CD8-positive, alpha-beta memory T cell (primary cell): ENCODE measurements at places on chromosomes 1 and 21. TPM values are rescaled to one million over a fixed set of nuclear protein-coding genes. Genes with fewer than 3 reads are reported as not detected.

OR2L13 gene
- total RNA-seq, result not detected

VCAM1 gene
- 3.5 TPM for total RNA-seq

CLCA4 gene
- total RNA-seq, result not detected

DNA sequence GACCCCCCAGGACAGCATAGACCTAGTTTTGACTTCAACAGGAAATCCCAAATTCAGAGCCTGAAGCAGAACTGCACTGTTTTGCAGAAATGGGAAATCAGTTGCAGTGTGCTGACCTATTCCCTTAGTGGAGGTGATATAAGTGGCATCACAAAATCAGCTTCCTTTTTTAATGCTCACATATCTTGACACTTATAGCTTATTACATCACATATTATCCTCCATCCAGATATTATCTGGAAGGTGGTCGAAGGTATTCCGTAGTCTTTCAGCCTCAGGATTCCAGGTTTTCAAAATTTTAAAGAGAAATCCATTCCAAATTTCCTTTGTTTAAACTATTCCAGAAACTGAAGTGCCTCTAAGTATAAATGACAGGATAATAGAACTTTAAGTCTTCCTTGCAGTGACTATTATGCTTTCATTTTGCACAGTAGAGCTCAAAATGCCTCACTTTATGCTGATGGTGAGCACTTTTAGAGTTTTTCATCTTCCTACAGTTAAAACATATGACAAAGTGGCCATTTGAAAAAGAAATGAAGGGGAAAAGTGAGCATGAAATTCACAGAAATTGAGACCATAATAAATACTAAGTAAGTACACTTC lies 106.4 kb upstream of the DPYD start:
- no peaks in the 10 kb centered on the region for H3K27me3 ChIP-seq
- no peak overlapping the region for H3K27ac ChIP-seq
- no peaks in the 10 kb centered on the region for H3K36me3 ChIP-seq
- no peak for DNase-seq

DNA sequence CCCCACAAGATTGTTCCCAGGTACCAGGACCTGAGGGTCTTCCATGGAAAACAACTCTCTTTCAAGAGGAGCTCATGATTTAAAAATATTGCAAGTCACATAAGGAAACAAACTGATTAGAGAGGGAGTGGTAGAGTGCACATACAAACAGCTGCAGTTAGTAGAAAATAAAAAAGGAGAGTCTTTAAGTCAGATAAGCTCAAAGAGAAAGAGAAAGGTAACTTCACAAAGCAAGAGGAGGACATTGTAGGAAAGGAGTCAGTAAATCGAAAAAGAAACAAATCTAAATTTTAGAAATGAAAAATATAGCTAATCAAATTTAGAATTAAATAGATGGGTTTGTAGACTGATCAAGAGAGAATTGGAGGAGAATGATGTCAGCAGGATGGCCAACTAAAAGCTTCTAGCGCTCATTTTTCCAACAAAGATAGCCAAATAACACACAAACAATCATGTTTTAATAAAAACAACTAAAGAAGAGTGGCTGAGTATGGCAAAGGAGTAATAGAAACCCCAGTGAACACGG lies 86.1 kb upstream of the CD53 start:
- peak overlapping the region; percentile 35 for H3K4me3 ChIP-seq
- H3K27me3 ChIP-seq, result no peaks in the 10 kb centered on the region
- H3K27ac ChIP-seq, result no peak overlapping the region
- DNase-seq, result no peak
- no peaks in the 10 kb centered on the region for H3K36me3 ChIP-seq

DNA sequence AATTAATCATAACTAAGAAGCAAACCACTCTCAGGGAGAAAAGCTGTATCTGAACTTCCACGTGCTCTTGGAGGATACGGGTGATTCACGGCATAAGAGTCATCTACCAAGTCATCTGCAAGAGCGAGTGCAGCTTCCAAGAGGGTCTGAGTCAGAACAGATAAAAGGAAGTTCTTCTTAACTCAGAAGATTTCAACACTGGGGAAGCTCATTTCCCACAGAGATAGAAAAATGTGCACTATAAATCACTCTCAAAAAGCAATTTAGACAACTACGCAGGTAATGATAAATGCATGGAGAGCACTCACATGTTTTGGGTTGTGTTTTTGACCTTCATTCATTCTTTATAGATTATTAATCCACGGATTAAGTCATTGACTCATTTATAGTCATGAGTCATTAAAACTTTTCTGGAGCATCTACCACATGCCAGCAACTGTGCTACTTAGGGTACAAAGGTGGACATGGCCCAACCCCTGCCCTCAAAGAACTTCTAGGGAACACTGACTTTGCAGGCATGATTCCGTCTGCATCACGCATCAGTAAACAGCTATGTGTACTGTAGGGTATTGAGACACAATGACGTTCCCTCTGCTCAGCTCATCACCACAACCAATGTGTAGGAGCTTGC lies 20.8 kb downstream of the KCNJ15 start:
- H3K4me1 ChIP-seq, result no peaks in the 10 kb centered on the region
- no peaks in the 10 kb centered on the region for H3K27me3 ChIP-seq
- no peaks in the 10 kb centered on the region for H3K36me3 ChIP-seq
- no peak for DNase-seq
- no peak overlapping the region for H3K4me3 ChIP-seq

DNA sequence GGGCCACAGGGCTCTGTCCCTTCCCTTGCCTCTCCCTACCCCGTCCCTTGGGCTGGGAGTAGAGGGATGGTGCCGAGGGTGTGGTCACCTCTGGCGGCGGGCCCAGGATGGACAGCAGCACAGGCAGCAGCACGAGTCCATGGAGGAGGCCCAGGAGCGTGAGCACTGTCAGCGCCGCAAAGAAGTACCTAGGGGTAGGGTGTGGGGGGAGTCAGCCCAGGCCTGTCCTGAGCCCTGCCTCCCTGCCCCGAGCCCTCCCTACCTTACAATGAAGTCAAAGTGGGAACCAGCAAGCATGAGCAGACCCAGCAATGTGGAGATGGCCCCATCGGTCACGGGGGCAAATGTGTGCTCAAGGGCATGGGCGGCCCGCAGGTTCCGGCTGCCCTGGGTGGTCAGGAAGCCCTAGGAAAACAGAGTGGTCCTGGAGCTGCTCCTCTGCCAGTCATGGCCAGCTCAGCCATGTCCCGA lies 14.7 kb downstream of the BTBD19 start:
- H3K4me3 ChIP-seq, result no peak overlapping the region
- no peaks in the 10 kb centered on the region for H3K36me3 ChIP-seq
- no peak overlapping the region for H3K27ac ChIP-seq
- no peak for DNase-seq
- H3K4me1 ChIP-seq, result peaks cover 14% of the 10 kb centered on the region
- H3K27me3 ChIP-seq, result no peaks in the 10 kb centered on the region

DNA sequence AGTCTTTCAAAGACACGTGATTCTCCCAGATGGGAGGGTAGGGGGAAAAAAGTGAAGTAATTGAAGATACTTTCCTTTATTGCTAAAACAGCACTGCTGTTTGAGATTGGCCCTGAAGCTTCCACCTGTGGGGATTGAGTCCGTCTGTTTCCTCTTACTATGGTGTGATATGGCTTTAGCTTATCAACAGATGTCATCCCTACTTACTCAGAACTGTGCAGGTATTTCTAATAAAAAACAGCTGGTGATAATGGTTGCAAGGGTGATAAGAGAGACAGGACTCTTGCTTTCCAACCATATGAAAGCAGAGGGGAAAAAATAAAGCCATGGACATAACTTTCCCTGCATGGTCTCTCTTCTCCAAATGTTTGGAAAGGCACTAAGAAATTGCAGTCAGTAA lies 41.7 kb upstream of the C8B start:
- no peaks in the 10 kb centered on the region for H3K27me3 ChIP-seq
- H3K4me3 ChIP-seq, result no peak overlapping the region
- DNase-seq, result no peak
- H3K4me1 ChIP-seq, result no peaks in the 10 kb centered on the region
- H3K27ac ChIP-seq, result no peak overlapping the region
